NCI-H2171 (cell line): ENCODE measurements at places on chromosomes 5 and 9.
A peak's percentile ranks its signal among the peaks of the same experiment; 100 is the strongest.

GRCh38 chr9:69578026-69578425 lies 94.1 kb downstream of the APBA1 start:
- no peak for DNase-seq

DNA sequence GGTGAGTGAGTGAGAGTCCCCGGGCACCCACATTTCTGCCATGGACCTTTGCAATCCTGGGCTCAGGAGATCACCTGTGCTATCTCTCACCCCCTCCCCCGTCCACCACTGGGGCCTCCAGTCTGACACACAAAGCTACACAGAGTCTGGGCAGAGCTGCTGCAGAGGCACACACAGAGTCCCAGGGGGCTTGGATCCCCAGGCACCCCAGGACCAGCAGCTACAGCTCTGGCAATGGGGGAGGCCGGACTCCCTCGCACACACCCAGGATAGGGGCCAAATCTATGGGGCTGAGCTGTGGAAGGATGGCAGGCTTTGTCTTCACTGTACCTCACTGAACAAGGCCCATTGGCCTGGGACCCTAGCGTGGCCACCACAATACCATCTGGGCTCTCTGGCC lies 328.8 kb downstream of the MAN2A1 start:
- no peak for DNase-seq

DNA sequence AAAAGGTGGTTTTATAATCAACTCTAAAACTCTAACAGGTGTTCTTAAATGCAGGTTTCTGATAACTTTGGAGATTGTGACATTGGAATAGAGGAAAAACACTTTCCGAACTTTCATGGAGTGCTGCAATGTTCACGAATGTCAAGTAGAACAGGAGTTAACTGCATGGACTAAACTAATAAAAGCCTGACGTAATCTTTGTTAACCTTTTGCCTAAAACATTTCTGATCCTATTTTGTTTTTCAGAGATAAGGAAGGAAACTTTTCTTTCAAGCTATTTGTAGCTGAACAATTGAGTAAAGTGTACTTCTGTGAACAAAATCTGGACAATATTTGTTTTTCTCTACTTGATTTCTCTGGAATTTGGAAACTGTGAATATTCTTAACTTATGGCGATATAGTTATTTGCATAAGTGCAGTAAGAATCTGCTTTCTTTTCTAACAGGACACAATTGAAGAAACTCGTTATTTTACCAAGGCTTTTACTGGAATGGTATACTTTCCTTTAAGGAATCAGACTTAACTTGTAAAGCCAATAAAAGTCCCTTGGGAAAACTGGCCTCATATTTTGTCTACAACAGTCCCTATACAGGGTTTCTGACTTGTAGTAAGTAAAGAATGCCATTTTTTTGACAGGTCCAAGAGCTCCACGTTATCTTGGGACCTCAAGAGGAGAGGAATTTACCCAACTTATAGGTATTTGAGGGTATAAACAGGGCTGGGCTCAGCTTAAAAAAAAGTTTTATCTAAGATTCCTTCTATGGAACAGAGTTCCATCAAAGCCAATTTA lies 154.7 kb downstream of the NXNL2 start:
- no peak for DNase-seq

GRCh38 chr5:124873188-124873587 lies 126.7 kb upstream of the ZNF608 start:
- no peak for DNase-seq

DNA sequence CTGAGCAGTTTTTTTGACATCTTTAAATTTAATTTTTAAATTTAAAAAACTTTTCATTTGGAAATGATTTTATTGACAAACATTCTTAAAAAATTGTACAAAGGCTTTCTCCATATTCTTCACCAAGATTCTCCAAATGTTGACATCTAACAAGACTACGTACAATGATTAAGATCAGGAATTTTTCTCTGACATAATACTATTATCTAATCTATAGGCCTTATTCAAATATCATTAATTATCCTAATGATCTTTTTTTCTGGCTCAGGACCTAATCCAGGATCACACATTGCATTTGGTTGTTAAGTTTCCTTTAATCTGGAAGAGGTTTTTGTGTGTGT lies 106.1 kb upstream of the OSMR start:
- no peak for DNase-seq

GRCh38 chr5:121415270-121415669 lies 436.4 kb upstream of the FTMT start:
- DNase-seq = no peak

DNA sequence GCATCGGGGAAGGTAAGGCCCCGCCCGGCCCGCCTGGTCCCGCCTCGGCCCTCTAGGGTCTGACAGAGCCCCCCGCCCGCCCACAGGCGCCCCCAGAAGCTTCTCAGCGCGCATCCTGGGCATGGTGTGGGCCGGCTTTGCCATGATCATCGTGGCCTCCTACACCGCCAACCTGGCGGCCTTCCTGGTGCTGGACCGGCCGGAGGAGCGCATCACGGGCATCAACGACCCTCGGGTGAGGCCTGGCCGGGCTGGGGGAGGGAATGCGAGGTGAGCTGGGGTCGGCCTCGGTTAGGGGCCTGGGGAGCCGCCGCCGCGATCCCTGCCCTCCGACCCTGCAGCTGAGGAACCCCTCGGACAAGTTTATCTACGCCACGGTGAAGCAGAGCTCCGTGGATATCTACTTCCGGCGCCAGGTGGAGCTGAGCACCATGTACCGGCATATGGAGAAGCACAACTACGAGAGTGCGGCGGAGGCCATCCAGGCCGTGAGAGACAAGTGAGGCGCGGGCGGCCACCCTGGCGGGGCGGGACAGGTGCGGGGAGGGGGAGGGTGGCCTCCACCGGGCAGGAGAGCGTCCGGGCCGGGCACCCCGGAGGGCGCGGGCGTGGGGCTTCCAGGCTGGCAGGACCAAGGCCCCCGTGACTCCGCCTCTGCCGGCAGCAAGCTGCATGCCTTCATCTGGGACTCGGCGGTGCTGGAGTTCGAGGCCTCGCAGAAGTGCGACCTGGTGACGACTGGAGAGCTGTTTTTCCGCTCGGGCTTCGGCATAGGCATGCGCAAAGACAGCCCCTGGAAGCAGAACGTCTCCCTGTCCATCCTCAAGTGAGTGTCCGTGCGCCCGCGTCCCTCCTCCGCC lies 7.1 kb downstream of the LRRC26 start:
- peak; percentile 63 for DNase-seq

DNA sequence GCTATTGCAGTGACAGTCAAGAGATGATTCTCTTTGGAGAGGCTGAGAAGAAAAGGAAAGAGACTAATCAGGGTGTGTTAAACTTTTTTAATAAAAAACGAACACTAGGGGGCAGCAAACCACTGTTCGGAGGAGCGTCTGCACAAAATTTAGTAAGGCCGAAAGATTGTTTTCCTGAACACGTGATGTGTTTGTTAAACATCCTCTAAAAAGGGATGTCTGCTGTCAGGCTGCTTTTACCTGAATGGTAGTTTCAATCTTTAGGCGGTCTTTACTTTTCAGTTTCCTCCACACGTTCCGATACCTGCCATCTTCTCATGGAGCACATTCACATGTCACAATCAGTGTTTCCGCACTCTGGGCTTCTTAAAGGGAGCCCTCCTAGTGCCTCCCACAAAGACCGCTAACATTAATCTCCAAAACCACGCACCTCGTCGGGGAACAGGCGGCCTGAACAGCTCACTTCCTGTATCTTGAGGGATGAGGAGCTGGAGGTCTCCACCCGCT lies 125.2 kb downstream of the GPBP1 start:
- DNase-seq = peak; percentile 42

GRCh38 chr5:38641003-38641402 lies 84.6 kb upstream of the LIFR start:
- DNase-seq = no peak

- DNase-seq = no peak
Observed at GRCh38 chr5:176339304-176339703, 22.3 kb downstream of the KIAA1191 start.

- DNase-seq = no peak
Observed at GRCh38 chr5:45410304-45410995, 285.7 kb downstream of the HCN1 start.

GRCh38 chr5:76372323-76373054 lies 30.6 kb upstream of the IQGAP2 start:
- DNase-seq = no peak

- no peak for DNase-seq
Observed at GRCh38 chr9:137385061-137385655, 37.8 kb downstream of the EXD3 start.

DNA sequence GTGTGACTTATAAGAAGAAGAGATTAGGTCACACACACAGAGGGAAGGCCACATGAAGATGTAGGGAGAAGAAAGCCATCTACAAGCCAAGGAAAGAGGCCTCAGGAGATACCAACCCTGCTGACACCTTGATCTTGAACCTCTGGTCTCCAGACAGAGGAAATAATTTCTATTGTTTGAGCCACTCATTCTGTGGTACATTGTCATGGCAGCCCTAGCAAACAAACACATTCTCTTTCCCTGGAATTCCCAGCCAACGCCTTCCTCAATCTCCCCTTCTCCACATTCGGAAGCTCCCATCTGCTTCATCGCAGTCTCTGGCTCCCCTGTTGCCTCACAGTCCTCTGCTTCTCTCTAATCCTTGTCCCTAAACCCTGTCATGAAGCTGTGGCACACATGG lies 16.7 kb downstream of the PTGS1 start:
- DNase-seq = no peak

DNA sequence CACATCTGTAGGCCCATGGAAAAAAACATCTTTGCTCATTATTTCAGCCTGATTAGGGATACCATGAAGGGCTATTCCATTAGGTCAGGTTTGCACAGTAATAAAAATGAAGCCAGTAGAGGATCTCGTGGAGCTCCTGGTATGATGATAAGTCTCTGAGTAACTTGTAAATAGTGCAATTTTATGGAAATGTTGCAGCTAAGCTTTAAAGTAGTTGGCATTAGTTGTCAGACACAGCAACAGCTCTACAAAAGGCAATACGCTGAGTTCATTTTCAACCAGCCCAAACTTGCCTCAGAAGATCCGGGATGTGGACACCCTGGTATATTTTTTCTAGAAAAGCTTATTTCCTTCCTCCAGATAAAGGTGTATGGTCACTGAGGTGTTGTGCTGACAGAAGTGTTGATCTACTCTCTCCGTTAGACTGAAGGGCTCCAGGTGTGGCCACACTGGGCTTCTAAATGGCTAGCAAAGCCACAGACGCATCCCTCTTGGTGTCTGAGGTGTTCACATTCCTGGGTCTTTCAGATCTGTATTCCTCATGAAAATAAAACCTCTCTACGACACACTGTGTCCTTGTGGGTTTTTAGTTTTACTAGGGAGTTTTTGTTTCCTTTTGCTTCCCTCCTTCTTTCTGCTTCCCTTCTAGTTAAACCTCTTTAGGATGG lies 141.6 kb downstream of the GHR start:
- DNase-seq = no peak
